Tongue (tissue), 3 donors: ENCODE measurements at places on chromosomes 13 and 19.

DNA sequence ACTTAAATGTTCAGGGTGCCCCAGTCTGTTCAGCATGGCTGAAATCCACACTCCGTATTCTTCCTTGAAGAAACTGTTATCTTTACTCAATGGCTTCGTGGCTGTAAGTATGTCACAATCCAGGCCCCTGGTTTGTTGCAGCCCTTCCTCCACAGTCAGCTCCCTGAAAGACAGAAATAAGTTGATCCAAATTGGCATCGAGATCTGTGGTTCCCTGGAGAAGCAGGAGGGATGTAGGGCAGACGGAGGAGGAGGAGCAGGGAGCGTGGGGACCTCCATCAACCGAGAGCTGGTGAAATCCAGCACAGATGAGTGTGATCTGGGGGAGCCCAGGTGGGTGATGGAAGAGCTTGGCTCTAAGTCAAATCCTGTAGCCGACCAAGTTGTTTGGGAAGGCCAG lies 304 bp downstream of the TSPAN16 start:
- DNase-seq = no peak

- no peak for DNase-seq
Observed at GRCh38 chr13:49071341-49071937, 95.7 kb downstream of the FNDC3A start.

DNA sequence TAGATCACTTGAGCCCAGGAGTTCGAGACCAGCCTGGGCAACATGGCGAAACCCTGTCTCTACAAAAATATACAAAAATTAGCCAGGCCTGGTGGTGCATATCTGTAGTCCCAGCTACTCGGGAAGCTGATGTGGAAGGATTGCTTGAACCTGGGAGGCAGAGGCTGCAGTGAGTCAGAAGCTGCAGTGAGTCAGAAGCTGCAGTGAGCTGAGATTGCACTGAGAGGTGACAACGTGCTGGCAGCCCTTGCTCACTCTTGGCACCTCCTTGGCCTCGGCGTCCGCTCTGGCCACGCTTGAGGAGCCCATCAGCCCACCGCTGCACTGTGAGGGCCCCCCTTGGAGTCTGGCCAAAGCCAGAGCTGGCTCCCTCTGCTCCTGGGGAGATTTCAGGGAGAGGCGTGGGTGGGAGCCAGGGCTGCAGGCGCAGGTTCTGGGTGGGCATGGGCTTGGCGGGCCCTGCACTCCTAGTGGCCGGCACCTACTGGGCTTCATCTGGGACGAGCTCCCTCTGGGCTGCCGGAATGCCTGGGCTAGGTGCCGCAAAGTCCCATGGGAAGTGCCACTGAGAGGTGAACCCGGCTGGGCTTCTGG lies 39.5 kb upstream of the RPL21 start:
- no peak for DNase-seq

GRCh38 chr13:112261924-112262323 lies 114.2 kb upstream of the SPACA7 start:
- no peak for DNase-seq

GRCh38 chr19:38557205-38557799 lies 60.5 kb downstream of the MAP4K1 start:
- DNase-seq = no peak

- DNase-seq = no peak
Observed at GRCh38 chr13:106493533-106494220, 41.8 kb downstream of the EFNB2 start.

DNA sequence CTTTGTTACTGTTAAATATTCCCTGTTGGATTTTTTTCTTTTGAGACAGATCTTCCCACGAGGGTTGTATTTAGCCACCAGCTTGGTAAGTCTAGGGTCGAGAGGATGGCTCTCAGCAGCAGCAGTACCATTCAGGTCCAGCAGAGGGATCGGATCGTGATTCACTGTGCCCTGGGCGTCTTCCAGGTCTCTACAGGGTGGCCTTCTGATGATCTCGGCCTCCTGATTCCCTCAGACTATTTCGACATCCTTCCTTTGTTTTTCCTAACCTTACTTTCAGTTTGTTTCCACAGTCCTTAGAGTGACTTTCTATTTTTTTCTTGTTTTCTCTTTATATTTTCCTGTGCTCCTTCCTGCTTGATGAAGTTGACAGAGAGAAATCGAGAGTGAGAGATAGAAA lies 1436.9 kb downstream of the UQCRFS1 start:
- DNase-seq = no peak

GRCh38 chr13:87255394-87255793 lies 415.8 kb upstream of the SLITRK5 start:
- DNase-seq = no peak

GRCh38 chr13:93259527-93260080 lies 33.0 kb downstream of the GPC6 start:
- DNase-seq = no peak

DNA sequence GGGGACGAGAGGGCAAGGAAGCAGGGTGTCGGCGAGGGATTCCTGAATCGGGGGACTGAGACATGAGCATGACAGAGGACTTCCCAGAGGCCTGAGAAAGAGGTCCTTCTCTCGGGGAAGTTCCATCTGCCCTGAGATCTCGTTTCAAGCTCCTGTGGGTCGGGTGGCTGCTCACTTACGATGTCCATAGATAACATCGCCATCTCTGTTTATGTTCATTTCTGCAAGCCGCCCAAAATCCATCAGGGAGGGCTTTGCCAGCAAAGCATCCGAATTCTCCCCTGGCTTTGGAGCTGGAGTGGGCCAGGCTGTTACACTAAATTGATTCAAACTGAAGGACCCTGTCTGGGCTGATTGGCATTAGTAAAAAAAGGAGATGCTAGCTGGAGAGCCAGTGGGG lies 5.9 kb downstream of the DMKN start:
- no peak for DNase-seq

DNA sequence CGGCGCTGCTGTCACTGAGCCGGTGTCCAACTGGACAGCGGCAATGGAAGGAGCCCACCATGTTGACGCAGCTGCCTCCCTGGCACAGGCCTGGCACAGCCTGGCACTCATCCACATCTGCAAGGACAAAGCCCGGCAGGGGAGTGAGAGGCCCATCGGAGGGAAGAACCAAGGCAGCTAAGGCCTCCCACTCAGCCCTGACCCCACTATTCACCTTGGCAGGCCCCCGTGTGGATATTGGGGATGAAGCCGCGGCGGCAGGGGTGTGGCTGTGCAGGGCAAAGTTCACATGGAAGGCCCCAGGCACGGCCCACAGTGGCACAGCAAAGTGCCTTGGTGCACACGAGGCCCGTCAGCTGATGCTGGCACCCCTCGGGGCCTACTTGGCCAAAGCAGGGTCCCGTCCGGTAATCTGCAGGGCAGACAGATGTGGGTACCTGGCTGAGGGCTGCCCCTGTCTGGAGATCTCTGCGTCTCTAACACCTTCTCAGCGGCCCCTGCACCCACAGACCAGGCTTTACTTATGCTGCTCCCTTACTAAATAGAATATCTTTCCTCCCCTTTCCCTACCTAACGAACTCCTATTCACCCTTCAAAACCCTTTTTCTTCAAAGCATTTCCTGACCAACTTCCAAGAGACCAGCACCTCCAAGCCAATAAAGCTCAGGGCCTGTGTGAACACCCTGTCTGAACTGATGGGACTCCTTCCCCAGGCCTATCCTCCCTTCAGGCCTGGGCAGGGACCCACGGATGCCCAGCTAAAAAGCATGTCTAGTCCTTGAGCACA lies 7.5 kb downstream of the FBN3 start:
- DNase-seq = no peak

DNA sequence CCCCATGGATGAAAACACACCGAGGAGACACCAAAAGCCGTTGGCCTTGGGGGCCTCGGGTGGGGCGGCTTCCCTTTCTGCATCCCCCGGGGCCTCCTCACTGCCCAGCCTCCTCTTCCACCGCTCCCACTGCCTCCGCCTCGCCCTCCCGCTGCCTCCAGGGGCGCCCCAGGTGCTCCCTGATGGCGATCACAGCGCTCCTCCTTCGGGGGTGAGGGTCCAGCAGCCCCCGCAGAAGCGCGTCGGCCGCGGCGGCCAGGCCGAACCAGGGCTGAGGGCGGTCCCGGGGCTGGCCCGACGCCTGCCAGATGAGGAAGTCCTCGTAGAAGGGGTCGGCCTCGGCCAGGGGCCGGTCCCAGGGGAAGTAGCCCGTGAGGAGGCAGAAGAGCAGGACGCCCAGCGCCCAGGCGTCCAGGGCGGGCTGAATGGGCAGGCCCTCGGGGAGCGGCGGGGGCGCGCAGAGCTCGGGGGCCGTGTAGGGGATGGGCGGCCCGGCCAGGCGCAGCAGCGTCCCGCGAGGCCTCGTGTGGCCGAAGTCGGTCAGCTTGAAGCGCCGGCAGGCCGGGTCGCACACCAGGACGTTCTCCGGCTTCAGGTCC lies 7.2 kb downstream of the SBK2 start:
- no peak for DNase-seq

DNA sequence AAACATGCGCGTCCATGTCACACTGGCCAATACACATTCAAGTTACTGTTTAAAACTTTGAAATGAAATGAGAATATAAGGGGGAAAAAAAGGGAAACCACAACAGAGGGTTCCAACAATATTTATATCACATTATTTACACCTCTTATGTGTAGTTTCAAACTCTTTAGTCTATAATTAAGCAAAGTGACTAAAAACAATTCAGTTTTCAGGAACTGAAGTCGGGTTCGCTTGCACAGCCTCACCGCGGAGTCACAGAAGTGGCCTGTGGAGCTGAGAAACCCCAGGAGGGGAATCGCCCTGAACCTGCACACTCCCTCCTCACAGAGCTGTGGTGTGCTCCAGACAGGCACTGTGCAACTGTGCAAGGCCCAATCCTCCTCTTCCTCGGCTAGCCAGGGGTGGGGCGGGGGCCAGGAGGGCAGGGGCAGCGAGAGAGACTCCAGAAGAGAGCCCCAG lies 75.9 kb downstream of the STK24 start:
- DNase-seq = no peak

DNA sequence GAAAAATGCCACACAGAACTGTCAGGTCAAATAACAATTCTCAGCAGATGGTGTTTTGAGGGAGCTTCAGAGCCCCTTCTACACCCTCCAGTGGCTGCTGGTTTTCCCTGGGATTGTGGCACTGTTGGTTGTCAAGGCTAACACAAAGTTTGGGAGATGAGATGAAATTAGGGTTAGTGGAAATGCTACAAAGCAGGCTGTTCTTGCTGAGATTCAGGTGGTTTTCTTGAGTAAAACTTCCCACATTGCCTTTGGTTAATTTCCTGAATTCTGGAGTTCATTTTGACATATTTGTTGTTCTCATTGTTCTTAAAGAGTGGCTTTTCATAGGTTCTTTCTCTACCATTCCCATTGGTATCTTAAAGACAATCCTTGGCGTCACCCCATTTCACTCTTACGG lies 22.1 kb downstream of the MED4 start:
- DNase-seq = no peak

DNA sequence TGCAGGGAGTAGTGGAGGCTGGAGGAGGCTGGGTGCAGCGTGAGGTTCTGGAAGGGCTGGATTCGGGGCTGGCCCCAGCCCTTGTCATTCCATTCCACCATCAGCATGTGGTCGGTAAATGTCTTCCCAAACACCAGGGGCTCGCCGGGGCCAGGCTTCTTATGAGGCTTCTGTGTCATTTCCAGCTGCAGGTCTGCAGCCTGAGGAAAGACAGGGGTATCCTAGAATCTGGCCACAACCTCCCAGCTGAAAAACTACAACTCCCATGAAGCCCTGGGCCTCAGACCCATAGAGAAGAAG lies 4.4 kb downstream of the BCAT2 start:
- peak; percentile 84 for DNase-seq

- DNase-seq = no peak
Observed at GRCh38 chr19:6768236-6768785, 1.1 kb upstream of the SH2D3A start.

DNA sequence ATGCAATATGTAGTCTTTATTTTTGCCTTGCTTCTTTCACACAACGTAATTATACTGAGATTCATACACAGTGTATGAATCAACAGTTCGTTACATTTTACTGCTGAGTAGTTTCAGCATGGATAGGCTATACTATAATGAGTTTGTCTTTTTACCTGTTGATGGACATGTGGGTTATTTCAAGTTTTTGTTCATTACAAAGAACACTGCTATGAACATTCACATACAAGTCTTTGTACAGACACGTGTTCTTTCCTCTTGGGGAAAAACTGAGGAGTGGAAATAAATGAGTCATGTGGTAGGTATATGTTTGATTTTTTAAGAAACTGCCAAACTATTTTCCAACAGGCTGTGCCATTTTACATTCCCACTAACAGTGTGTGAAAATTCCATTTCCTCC lies 35.1 kb downstream of the ENOX1 start:
- DNase-seq = no peak

- DNase-seq = no peak
Observed at GRCh38 chr19:46955813-46956371, 63.7 kb upstream of the NPAS1 start.

DNA sequence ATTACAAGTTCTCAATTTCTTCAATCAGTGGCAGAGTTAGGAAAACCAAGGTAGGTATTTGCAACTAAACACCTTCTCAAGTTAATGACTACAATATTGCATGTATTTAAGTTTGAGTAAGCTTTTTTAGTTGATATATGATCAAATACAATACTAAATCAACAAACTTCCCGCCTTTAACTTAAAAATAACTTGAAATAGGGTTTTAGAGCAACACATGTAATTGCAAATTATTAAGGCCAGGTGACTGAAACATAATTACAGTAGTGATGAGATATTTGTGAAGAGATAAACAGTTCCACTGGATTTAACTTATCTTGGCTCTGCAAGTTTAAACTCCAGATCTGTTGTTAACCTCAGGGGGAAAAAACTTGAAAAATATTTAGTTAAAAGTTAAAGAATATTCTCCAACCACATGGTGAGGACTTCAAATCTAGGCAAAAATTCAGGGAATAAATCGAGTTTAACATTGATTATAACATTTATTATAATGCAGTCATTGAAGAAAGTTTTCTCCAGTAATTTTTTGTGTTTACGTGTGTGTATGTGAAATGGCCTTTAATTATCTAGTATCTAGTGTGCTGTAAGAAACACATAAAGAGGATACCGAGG lies 3.6 kb downstream of the DACH1 start:
- DNase-seq = no peak

- peak; percentile 19 for DNase-seq
Observed at GRCh38 chr13:37068962-37069361, 9.5 kb upstream of the SUPT20H start.

GRCh38 chr13:48849515-48849914 lies 126.2 kb upstream of the FNDC3A start:
- DNase-seq = no peak

- DNase-seq = no peak
Observed at GRCh38 chr13:50842990-50843256, 569 bp downstream of the DLEU7 start.

DNA sequence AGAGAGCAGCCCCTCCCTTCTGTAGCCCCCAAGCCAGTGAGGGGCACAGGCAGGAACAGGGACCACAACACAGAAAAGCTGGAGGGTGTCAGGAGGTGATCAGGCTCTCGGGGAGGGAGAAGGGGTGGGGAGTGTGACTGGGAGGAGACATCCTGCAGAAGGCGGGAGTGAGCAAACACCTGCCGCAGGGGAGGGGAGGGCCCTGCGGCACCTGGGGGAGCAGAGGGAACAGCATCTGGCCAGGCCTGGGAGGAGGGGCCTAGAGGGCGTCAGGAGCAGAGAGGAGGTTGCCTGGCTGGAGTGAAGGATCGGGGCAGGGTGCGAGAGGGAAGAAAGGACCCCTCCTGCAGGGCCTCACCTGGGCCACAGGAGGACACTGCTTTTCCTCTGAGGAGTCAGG lies 4.2 kb downstream of the KLK3 start:
- DNase-seq = no peak
